ENCODE measurements at places on chromosomes 2 and 18.

DNA sequence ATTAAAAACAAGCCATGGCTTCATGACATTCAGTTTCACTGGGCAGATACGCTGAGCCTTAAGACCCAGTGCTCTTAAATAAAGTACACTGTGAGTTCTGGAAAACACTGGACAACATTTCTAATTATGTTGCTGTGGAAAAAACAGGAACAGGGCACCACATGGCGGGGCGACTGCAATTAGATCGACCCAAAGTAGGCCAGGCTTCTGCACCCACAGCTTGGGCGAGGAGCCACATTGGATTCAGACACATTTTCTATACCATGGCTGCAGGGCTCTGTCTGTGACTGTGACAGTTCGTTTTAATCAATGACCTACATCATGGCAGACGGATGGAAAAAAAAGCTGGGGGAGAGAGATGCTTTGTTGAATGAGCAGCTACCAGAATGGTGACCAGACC lies 227.2 kb upstream of the HS6ST1 start:
- DNase-seq: no peak

DNA sequence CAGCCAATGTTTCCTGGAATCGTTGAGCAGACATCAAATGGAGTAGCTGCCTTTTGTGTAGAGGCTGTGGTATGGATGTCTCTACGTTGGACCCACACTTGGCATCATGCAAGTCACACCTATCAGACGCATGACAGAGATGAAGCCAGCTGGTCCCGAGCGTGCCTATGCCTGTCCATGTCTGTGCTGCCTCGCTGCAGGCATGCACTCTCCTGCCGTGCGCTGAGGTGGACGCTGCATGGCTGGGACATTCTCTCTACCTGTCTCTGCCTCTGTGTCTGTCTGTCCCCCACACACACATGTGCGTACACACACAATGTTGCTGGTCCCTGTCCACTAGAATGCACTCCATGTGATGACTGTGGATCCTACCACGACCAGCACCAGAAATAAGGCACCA lies 514.2 kb upstream of the MYT1L start:
- no peak for DNase-seq

DNA sequence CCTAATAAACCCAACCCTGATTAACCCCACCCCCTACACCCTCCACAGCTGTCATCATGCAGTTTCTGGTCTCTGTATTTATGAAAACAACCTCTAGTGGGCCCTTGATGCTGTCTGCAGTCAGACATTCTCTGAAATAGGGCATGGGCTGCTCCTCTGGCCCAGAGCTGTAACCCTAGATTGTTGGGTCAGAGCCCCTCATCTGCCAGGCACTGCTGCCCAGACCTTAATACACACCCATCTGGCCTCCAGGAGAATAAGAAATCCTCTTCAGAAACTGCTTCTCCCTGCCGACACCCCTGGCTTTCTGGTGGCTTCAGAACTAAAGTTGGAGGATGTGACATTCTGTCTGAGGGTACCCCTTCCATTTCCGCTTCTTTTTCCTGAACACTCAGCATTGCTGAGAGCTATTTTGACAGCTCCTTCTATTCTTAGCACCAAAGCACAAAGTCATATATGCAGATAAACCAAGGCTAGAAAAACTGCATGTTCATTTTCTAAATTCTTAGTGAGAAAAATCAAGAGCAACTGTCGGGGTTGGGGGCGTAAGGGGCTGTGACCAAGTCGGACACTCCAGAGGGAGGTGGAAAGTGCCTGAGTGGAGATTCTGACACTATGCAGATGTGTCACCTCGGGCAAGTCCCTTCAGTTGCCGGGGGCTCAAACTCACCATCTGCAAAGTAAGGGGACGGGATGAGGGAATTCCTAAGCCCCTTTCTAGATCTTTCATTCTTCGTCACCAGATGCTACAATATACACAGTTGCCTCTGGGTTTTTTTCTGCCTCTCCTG lies 28.7 kb downstream of the SRSF7 start:
- peak; percentile 61 for DNase-seq

DNA sequence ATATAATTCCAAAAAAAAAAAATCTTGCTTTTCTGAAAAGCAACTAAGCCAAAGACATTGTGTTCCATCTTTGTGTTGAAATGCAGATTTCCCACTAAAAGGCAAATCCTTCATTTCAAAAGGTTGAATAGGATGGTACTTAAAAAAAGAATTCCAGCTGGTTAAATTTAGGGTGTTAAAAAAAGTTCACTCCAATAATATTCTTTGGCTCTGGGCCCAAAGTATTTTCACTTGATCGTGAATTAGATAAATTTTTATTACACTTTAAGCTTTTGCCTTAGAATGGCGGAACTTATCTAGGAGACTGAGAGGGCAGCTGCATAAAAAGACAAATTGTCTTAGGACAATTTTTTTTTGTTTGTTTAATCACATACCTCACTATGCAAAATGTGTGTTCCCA lies 79.2 kb downstream of the BCL11A start:
- DNase-seq: no peak

DNA sequence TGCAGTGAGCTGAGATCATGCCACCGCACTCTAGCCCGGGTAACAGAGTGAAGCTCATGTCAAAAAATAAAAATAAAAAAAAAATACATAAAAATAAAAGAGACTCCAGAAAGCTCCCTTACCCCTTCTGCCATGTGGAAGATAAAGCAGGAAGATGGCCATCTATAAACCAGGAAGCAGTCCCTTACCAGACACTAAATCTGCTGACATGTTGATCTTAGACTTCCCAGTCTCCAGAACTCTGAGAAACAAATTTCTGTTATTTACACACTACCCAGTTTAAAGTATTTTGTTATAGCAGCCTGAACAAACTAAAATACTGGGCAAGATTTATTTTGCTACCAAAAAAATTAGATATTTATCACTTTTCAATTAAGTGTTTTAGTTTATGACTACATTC lies 136.2 kb upstream of the SMAD7 start:
- no peak for DNase-seq

GRCh38 chr18:50240080-50240563 lies 26.2 kb downstream of the CFAP53 start:
- no peak for DNase-seq

GRCh38 chr2:11129598-11130449 lies 25.4 kb upstream of the SLC66A3 start:
- DNase-seq: peak; percentile 62

DNA sequence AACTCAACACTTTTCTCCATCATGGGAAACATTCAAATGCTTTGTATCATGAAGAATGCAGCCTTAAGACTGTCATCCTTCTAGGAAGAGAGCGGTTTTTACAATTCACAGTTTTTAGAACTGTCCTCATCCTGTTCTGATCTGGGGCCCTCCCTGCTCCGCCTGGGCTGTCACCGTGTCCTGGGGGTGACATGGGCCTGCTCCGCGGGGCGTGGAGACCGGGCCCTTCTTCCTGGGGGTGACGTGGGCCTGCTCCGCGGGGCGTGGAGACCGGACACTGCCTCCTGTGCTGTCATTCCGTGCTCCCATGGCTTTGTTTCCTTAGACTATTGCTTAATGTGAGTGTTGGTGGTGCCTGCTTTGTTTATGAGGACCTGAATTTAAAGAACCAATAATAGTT lies 122.8 kb downstream of the TMEM18 start:
- DNase-seq: no peak

- DNase-seq: no peak
Measured at GRCh38 chr2:239971115-239971514, 54.0 kb downstream of the NDUFA10 start.

DNA sequence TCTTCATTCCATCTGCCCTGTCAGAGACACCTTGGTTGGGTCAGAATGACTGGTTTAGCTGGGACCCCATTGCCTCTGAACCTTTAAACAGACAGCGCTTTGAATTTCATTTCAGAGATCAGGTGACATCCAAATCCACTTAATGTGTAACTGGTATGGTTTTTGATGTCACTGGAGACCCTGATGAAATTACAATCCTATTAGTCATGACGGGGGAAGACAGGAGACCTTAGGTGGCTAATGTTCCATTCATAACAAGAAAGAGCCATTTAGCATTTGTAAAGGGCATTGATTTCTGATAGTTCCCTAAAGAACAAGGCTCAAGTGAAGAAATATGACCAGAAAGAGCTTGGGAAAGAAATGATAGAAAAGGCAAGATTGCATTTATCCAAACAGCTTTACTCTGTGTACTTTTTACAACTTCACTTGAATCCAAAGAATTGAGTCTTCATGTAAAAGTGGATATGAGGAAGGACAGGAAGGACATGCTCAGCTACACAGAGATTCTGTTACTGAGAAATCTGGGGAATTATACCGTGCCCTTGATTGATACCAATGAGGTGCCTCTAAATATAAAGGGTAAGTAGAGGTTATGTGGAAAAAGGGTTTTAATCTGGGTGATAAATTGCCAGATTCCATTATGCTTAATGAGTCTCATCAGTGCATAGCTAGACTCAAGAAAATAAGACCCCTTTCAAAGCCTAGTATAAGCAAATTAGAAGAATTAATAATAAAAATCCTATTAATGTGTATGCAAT lies 198.2 kb downstream of the NCKAP5 start:
- DNase-seq: no peak

DNA sequence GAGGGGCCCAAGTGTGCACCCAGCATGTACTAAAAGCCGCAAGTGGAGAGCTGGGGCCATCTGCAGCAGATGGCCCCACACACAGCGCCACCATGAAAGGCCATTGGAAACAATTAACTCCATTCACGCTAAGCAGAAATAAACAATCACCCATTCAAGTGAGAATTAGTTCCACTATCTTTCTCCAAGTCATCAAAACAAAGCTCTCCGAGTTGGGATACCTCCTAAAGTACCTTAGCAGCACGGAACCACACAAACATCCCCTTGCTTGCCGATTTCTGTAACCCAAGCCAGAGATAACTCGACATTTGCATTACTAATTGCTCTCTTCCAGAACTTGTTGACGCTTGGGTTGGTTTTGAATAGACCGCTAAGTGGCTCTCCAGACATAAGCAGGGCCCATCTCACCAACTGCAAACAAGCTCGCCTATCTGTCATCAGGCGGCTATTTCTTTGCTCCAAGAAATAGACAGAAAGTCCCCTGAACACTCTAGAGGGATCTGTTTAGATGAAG lies 840.6 kb upstream of the SALL3 start:
- DNase-seq: no peak

Data from hematopoietic multipotent progenitor cell treated with erythropoietin and hydrocortisone succinate and interleukin-3 and kit ligand, for 4 days (in vitro differentiated cells).